SK-N-SH treated with all-trans-retinoic acid at 6 μM for 48 hours (cell line): ENCODE measurements at places on chromosomes 2 and 18.
A peak's percentile ranks its signal among the peaks of the same experiment; 100 is the strongest.

DNA sequence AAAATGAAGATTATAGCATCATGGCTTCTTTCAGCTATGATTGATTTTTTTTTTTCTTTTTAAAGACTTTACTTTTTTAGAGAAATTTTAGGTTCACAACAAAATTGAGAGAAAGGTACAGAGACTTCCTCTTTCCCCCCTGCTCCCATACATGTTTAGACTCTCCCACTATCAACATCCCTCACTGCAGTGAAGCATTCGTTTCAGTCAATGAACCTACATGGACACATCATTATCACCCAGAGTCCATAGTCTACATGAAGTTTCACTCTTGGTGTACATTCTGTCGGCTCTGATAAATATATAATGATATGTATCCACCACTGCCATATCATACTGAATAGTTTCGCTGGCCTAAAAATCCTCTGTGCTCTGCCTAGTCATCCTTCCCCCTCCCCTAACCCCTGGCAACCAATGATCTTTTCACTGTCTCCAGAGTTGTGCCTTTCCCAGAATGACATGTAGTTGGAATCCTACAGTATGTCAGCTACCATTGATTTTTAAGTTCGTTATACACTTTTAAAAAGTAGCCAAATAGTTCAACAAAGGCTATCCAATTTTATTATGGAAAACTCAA lies 86.8 kb downstream of the GPD2 start:
- ATAC-seq, result no peak

DNA sequence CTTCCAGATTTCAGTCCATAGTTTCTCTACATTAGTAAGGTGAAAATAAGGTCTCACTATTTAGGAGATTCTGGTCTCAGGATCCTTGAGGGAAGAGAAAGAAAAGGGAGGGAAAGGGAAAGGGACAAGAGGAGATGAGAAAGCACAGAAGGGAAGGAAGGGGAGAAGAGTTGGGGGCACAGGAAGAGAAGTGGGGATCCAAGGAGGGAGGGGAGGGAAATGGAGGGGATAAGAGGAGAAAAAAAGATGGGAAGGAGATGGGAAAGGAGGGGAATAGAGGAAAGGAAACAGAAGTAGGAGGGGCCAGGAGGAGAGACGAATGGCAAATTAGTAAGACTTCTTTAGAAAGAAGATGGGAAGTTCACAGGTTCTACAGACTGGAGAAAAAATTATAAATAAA lies 39.2 kb upstream of the SPTBN1 start:
- no peak for ATAC-seq

- 0 out of 3 replicates have a peak, but pooled peaks have one; percentile 33 for ATAC-seq
These were observed 53.6 kb upstream of the HNMT start for GRCh38 chr2:137910641-137911040.

DNA sequence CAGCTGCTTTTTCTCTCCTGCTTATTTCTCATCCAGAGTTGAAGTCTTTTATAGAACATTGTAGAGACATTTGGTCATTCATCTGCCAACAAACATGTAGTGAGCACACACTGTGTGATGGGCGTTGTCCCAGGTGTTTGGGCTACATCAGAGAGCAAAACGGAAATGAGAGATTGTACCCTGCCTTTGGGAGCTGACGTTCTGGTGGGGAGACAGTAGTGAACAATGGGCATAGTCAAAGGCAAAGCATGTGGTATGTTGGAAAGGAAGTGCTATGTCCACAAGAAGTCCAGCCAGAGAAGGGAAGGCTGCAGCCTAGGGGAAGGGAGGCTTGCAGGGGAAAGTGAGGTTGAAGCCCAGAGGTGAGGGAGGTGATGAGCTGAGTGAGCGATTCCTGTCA lies 78.1 kb downstream of the PIEZO2 start:
- ATAC-seq, result no peak

GRCh38 chr2:222424729-222425671 lies 657 bp downstream of the SGPP2 start:
- ATAC-seq, result peak; percentile 42

DNA sequence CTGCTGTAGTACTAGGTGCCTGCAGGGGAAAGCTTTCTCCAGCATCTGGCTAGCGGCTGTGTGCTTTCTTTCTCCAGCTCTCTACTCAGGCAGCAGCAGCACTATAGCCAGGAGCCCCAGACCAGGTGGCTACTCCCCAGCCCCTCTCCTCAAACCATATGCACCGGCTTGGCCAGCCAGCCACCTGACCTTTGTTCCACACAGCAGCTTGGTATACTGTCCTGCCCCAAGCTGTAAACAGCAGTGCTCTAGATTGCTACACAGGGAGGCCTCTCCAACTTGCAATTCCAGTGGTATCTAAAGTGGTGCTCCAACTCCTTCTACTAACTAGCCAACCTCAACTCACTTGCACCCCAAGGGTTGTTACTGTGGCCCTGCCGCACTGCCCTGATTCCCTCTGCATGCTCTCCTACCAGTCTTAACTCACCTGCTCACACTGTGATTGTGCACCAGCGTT lies 19.6 kb downstream of the LDAH start:
- ATAC-seq, result peak; percentile 28; the same call in 1 of the 3 replicates

GRCh38 chr2:22719396-22719795 lies 665.6 kb upstream of the KLHL29 start:
- no peak for ATAC-seq

DNA sequence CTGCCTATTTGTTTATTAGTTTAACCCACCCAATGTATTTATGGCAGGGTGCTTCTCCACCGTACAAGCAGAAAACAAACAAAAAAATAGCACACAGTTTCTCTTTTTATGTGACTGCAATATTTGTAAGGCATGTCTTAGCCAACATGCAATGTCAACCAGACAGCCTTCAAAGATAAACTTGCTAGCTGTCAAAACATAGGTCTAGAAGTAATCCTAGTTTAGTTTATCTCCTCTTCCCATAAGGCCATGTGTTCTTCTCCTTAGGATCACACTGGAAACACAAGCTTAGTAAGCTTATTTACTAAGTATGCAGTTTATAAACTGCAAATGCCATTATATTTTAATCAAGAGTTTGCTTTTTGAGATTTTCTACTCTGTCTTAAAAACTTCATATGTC lies 75.6 kb downstream of the LDAH start:
- ATAC-seq, result no peak

- no peak for ATAC-seq
These were observed 21.2 kb downstream of the AFF3 start for GRCh38 chr2:100121124-100121718.

- ATAC-seq, result peak; percentile 75
These were observed 126.7 kb downstream of the OSBPL1A start for GRCh38 chr18:24270937-24271380.

- ATAC-seq, result no peak
These were observed 68.6 kb upstream of the LHCGR start for GRCh38 chr2:48824116-48824515.

DNA sequence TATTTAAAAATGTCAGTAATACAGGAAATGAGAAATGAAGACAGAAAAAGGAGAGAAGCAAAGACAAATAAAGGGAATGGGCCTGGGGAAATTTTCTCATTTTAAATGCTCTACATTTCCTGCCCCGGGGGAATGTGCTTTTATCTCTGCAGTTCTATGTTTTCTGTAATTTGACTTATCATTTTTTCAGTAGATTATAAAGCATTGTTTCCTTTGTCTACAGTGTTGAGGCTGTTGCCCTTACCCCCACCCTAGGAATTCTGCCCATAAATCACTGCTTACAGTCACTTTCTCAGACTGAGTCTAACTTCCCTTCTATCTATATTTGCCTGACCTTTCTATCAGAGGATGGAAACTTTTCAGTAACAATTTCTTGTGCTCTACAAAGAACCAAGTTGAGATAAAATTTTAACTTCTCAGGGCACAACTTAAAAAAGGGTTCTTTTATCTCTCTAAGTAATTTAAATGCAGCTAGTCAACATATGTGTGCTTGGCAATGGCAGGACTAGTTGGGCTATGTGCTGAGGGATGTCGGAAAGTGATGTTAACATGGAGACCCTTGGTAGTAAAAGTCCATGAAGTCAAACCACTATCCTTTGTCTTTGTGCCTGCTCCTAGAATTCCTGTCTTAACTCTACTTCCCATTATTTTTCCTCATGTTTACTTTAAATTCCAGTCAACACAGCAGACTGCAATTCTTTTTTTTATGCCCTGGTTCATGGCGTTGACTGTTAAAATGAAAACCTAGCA lies 146.5 kb upstream of the MMADHC start:
- peak; percentile 72 for ATAC-seq

DNA sequence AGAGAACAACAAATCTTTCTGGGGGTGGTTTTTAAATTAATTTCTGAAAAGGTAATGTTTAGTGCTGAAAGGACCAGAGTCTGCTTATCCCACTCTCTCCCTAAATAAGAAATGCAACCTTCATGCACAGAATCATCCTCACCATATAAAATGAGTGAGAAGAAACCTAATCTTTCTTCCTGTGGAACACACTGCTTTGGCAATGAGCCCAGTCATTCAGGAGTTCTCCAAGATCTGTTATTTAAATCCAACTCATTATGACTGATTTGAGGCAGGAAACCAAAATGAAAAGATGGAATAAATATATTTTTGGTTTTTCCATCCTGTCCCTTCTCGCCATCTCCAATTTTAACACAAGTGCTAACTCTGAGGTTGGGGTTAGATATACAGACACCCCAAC lies 228.3 kb downstream of the SRBD1 start:
- peak; percentile 56 for ATAC-seq

DNA sequence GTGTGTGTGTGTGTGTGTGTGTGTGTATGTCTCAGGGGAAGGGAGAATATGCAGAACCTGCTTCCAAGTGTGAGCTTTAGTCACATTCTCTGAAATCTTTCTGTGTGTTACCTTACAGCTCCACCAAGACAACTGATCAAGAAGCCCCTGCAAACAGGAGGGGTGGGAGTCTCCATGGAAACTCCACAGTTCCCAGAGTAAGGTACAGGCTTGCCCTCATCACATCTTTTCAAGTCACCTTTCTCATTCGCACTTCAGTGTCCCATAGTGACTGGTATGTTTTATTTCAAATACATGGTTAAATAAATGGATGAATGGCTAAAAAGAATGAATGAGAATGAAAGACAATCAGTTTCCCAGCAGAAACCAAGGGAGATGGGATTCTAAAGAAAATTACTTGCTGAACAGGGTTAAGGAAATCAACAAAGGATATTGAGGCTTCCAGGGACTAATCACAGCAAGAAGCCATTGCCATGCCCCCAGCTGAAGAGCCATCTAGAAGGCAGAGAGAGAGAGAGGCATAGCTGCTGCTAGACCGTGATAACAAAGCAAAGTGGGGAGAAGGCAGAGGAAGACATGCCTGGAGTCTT lies 987.2 kb upstream of the CELF4 start:
- no peak for ATAC-seq

DNA sequence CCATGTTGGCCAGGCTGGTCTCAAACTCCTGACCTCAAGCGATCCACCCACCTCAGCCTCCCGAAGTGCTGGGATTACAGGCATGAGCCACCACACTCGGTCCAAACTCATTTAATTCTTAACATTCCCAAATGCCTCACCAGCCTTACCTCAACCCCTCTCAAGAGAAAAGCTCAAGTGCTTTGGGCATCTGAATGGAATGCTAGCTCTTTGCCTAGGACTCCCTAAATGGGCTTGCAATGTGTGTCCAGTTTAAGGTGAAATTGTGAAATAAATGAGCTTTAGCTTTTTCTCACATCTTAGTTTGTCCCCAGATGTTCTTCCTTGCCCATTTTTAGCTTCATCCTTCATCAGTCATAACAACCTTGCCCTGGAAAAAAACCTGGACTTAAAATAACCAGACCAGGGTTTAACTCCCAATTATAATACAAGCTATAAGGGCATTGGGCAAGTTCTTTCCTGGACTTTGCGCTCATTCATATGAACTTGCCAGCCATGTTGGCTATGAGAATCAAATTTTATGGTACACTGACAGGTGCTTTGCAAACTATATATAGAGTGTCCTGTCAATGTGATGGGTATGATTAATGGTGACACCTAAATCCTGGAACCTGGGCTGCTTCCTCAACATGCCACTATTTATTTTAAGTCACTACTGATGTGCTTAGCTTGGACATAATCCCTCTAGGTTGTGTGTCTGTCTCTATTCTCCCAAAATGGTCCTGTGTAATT lies 95.1 kb upstream of the SERPINE2 start:
- ATAC-seq, result peak; percentile 49; the same call in 1 of the 3 replicates

- peak; percentile 55; the same call in 2 of the 3 replicates for ATAC-seq
These were observed 91.8 kb downstream of the CABLES1 start for GRCh38 chr18:23226930-23227725.

DNA sequence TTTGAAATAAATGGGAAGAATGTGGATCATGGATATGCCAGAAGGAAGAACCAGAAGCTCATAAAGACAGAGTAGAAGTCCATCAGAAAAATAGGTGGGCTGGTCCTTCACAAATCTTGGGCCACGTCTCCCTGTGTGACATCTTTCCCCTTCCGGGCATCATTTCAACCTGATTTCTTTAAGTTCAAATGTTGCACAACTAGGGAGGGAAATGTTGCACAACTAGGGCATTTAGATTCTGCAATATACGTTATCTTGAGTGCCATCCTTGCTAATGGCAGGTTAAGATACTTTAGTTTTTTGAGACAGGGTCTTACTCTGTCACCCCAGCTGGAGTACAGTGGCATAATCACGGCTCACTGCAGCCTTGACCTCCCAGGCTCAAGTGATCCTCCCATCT lies 129.6 kb downstream of the CERS6 start:
- no peak for ATAC-seq

DNA sequence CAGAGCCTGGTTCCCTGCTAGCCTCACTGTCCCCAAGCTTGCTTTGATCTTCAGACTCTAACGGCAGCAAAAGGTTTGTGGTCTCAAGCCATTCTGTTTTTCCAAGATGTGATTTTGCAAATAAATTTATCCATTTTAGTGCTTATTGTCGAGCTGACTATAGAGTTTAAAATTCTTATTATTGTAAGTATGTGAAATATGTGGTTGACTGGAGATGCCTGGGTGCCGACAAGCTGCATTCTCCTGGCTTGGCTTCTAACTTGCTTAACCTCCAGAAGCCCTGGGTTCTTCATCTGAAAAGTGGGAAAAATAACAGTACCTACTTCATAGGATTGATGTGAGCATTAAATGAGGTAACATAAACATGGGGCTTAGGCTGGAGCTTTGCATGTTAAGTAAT lies 9.9 kb upstream of the EDAR start:
- no peak for ATAC-seq

DNA sequence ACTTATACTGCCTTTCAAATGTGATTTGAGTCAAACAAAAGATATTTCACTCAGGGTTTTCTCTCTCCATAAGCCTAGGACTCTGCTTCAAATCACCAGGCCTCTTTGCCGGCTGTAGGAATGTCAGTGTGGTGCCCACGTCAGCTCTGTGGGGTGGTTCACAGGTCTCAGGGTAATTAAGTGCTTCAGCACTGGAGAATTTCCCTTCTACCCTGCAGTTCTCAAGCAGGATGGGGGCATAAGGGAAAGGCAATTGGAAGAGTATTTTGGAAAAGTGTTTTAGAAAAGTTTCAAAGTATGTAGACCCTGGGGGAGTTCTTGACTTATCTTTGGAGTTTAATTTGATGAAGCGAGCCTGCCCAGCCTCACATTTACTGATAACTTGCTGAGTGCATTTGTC lies 9.6 kb downstream of the CNGA3 start:
- ATAC-seq, result no peak

DNA sequence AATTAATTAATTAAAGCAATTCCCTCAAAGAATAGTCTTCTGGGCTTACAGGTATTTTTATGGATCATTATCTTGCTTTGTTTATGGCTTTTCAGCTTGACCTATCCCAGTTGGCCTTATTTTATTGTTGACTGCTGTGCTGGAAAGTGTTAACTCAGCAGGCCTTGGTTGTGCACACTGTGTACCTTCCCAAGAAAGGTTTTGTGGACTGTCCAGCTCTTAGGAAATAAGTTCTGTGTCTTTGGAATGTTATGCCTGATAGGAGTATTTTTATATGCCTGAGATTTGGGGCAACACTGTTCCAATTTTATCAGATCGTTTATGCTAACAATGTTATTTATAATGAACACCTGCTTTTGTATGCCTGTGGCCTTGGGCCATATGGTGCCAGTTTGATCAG lies 671.9 kb upstream of the ZNF804A start:
- no peak for ATAC-seq

- ATAC-seq, result peak; percentile 84
These were observed 14.2 kb upstream of the SFXN5 start for GRCh38 chr2:73085691-73086090.
